AG08396 (cell line): ENCODE measurements at places on chromosomes 1 and 21.

DNA sequence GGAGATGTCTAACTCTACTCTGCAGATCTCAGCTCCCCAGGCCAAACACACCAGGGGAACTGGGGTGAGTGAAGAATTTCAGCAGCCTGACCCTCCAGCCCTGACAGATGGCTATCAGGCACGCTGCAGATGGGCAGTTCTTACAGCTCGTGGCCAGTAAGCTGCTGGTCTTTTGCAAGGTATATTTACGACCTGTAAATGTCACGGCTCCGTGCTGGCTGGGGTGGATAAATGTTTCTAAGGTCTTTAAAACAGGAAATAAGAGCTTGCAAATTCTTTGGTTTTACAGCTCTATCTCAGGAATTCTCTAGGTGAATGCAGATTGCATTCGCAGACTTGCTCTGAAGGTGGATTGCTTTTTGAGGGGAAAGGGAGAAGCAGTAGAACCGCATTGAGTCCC, 10.1 kb downstream of the DOP1B start:
- no peak for DNase-seq

- DNase-seq = no peak
These were observed 38.4 kb upstream of the TENT5C start for GRCh38 chr1:117567435-117567834.

- no peak for DNase-seq
These were observed 172.1 kb downstream of the CAMTA1 start for GRCh38 chr1:6957341-6957740.

DNA sequence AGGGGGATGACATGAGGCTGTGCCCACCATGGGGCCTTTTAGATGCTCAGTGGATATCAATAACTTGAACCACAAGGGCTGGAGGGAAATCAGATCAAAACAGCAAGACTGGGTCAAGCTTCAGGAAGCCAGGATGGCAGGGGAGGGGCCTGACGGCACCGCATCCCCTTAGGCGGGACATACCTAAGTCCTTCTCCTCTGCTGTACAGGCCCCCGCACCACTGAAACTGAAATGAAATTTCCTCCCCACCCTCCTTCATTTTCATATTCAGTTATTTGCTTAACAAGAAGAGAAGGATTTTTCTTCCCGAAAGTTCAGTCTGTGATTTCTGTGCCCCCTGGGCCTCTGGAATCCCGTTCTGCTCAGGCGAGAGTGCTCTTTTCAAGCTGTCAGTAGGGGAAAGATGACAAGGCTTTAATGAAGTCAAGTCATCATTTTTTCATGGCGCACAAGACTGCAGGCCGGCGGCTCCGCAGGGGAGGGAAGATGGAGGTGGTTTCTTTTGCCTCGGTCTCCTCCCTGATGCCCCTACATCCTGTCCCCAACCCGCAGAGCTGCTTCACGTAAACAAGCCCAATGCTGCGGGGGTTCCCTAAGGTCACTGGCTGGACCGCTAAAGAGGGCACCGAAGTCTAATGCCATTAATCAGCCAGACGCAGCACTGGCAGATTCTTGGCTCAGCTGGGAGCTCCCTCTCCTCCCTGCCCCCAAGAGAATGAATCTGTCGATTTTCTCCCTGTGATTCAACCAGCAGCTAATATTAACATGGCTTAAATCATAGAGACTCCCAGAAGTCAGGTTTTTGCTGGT, 264.8 kb downstream of the C1orf94 start:
- no peak for DNase-seq

- no peak for DNase-seq
These were observed 11.6 kb upstream of the AHDC1 start for GRCh38 chr1:27615346-27616192.

GRCh38 chr1:96721053-96721415, 550 bp upstream of the PTBP2 start:
- no peak for DNase-seq

DNA sequence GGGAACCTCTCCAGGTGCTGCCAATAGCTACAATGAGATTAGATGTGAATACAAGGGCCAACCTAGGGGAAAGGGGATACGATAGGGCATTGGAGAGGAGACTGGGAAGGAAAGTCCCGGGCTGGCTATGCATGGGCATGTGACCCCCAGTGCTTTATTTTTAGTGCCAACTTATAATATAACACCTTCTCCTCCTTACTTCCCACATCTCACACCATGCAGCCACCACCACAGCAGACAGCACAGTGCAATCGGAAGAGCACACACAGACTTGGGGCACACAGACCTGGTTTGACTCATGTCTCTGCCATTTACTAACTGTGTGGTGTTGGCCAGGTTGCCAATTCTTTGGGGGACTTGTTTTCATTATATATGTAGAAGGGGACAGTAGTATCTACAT, 85.4 kb downstream of the TOMM20 start:
- DNase-seq = no peak

- DNase-seq = no peak
These were observed 17.4 kb upstream of the GRHL3 start for GRCh38 chr1:24301785-24302175.

- DNase-seq = no peak
These were observed 661.7 kb downstream of the KCNT2 start for GRCh38 chr1:195946500-195946899.

DNA sequence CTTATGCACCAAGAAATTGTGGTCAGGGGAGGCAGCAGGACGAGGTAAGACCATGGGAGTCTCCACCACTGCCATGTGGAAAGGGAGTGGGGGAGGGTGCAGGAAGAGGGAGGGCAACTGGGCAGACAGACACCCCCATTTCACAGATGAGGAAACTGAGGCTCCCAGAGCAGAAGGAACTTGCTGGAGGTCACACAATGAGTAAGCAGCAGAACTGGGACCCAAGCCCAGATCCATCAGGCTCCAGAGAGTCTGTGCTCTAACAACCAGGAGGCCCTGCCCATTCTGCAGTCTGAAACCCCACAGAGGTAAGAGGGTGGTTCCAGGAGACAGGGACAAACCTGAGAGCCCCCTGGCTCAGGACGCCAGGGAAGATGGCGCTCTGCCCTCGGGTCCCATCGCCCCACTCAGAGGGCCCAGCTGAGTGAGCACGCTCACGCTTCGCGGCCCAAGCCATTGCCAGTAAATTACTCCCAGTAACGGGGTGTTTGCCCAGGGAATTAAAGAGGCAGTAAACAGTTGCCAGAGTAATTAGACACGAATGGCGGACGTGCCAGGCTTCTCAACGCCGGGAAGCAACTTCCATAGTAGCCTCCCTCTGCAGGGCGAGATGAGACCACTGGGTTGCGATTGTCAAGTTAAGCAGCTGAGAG, 59.2 kb downstream of the MATN1 start:
- DNase-seq = no peak

GRCh38 chr1:4654764-4655673, 610 bp downstream of the AJAP1 start:
- peak; percentile 29 for DNase-seq

DNA sequence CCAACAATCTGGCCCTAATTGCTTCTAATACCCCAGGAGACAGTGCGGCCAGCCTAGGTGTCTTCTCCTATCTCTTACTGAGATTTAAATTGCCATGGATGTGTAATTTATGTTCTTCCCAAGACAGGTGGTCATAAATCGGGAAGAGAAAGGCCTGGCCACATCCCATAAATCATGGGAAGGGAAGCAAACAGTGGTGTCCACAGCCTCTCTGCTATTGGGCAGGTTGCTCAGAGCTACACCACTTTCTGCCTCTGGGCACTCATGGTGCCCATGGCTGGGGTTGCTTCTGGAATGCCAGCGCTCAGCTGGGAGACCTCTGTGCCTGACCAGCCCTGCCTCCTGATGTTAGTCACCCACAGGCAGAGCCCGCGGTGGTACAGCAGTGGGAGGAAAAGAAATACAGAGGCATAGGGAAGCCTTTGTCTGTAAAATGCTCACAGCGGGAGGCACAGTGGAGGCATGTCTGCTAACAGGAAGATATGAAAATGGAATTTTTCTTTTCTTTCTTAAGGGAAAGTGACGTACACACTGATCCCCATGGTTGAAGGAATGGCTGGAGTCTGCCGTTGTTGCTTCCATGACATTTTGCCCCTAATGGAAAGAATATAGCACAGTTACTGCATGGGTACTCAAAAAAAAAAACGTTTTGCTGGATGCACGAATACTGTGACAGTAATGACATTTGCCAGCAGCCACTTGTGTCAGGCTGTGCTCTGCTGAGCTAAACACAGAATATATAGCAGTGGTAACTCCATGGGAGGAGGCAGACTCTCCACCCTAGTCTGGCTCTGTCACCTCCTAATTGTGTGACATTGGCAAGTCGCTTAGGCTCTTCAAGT, 21.9 kb downstream of the MTARC1 start:
- no peak for DNase-seq
